Trophoblast cell (in vitro differentiated cells and primary cell): ENCODE measurements at places on chromosomes 16 and 17.

- peaks cover 12% of the 10 kb centered on the region for H3K4me1 ChIP-seq
- no peaks in the 10 kb centered on the region for H3K27me3 ChIP-seq
- H3K27ac ChIP-seq, result no peak overlapping the region
- no peak for DNase-seq
- H3K4me3 ChIP-seq, result no peak overlapping the region
- no peaks in the 10 kb centered on the region for H3K36me3 ChIP-seq
These were observed 8.5 kb upstream of the ANKRD11 start for GRCh38 chr16:89498839-89499238.

DNA sequence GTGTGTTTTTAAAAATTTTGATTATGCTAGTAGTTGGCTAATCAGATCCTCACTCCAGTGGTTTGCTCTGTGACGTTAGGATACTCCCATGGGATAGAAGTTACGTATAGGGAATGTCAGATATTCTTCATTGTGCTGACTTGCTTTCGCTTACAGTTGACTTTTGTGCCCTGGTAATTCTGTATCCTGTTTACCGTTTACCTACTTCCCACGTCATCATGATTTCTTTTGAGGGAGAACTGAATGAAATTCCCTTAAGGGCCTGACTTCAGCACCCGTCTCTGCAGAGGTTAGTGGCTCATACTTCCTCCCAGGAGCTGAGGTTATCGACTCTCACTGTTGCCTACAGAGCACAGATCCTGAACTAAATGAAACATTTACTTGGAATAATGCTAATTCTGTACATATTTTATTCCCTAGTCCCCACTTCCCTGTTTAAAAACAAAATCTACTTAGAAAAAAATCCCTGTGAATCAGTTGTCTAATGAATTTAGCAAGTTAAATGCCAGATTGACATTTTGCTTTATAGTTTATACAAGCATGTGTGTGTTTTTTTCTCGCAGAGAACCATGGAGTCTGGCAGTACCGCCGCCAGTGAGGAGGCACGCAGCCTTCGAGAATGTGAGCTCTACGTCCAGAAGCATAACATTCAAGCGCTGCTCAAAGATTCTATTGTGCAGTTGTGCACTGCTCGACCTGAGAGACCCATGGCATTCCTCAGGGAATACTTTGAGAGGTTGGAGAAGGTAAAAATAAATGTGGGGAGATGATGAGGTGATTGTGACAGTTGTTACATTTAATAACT is 2.8 kb downstream of the PRKAR1A start:
- no peak for DNase-seq
- H3K27ac ChIP-seq, result no peak overlapping the region
- H3K27me3 ChIP-seq, result no peaks in the 10 kb centered on the region
- peaks cover 11% of the 10 kb centered on the region for H3K36me3 ChIP-seq

- H3K36me3 ChIP-seq, result no peaks in the 10 kb centered on the region
- H3K27ac ChIP-seq, result no peak overlapping the region
- no peaks in the 10 kb centered on the region for H3K27me3 ChIP-seq
These were observed 584.7 kb downstream of the WWOX start for GRCh38 chr16:78684030-78684611.

- H3K4me1 ChIP-seq, result no peaks in the 10 kb centered on the region
- no peaks in the 10 kb centered on the region for H3K36me3 ChIP-seq
- no peak for DNase-seq
- H3K27me3 ChIP-seq, result no peaks in the 10 kb centered on the region
- H3K4me3 ChIP-seq, result no peak overlapping the region
- no peak overlapping the region for H3K27ac ChIP-seq
These were observed 542.1 kb downstream of the XYLT1 start for GRCh38 chr16:16928532-16929109.

DNA sequence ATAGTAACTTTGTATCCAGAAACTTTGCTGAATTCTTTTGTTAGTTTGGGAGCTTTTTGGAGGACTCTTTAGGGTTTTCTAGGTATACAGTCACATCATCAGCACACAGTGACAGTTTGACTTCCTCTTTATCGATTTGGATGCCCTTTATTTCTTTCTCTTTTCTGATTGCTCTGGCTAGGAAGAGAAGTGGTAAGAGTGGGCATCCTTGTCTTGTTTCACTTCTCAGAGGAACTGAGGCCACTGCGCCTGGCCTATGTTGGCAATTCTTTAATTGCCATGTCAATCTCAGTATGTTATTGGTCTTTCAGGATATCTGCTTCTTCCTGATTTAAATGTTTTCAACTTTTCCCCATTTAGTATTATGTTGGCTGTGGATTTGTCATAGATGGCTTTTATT is 24.6 kb downstream of the ATF7IP2 start:
- no peak for DNase-seq
- H3K36me3 ChIP-seq, result peaks cover 3% of the 10 kb centered on the region
- H3K27ac ChIP-seq, result no peak overlapping the region
- H3K4me1 ChIP-seq, result peaks cover 3% of the 10 kb centered on the region
- no peaks in the 10 kb centered on the region for H3K27me3 ChIP-seq

GRCh38 chr17:12859520-12859919 is 70.2 kb downstream of the ARHGAP44 start:
- no peaks in the 10 kb centered on the region for H3K4me1 ChIP-seq
- H3K4me3 ChIP-seq, result no peak overlapping the region
- no peaks in the 10 kb centered on the region for H3K36me3 ChIP-seq
- no peaks in the 10 kb centered on the region for H3K27me3 ChIP-seq

GRCh38 chr16:73157861-73158260 is 109.9 kb upstream of the ZFHX3 start:
- no peak overlapping the region for H3K4me3 ChIP-seq
- H3K27ac ChIP-seq, result no peak overlapping the region
- no peaks in the 10 kb centered on the region for H3K36me3 ChIP-seq
- peaks cover 7% of the 10 kb centered on the region for H3K4me1 ChIP-seq
- no peak for DNase-seq

GRCh38 chr16:74226338-74226954 is 70.2 kb upstream of the PSMD7 start:
- DNase-seq, result peak; percentile 7
- H3K27me3 ChIP-seq, result no peaks in the 10 kb centered on the region
- H3K36me3 ChIP-seq, result no peaks in the 10 kb centered on the region
- no peaks in the 10 kb centered on the region for H3K4me1 ChIP-seq
